Cerebellar nuclear complex (tissue), 1 donor: ENCODE measurements at places on chromosomes 16 and 17.

GRCh38 chr17:57004944-57005579, 27.1 kb downstream of the SCPEP1 start:
- DNase-seq, result no peak

- DNase-seq, result no peak
Measured at GRCh38 chr16:81818568-81818896, 39.4 kb downstream of the PLCG2 start.

DNA sequence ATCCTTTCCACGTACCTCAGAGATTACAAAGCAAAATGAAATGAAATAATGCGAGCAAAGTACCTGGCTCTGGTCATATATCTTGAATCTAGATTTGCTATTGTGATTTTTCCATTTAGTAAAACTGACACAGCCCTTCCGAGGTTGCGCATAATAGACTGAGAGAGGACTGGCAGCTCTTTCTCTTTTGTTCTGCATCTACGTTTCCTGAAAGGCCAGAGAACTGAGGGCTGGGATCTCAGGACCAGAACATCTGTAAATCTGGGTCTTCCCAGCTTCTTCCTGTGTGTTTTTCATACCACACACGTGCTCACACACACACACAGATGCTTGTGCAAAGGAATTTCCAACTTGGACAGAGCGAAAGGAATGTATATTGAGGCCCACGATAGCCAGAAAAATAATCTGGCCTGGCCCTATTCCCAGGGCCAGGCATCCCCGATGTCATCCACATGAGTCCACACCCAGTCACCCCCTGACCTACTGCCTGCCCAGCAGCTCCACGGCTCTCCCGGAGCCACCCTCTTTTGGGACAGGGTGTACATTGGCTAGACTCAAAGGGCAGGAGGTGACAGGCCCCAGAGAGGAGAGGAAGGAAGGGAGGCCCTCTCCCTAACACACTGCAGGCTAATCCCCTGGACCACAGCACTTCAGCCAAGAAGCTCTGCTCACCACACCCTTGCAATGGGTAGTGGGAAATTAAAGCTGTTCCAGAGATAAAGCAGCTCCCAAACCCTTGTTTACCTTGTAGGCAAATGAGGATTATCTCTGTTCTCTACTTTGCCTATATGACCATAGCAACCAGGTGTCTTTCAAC, 41.8 kb downstream of the NOL11 start:
- DNase-seq, result no peak

- DNase-seq, result no peak
Measured at GRCh38 chr16:8571061-8571596, 19.2 kb downstream of the TMEM114 start.

DNA sequence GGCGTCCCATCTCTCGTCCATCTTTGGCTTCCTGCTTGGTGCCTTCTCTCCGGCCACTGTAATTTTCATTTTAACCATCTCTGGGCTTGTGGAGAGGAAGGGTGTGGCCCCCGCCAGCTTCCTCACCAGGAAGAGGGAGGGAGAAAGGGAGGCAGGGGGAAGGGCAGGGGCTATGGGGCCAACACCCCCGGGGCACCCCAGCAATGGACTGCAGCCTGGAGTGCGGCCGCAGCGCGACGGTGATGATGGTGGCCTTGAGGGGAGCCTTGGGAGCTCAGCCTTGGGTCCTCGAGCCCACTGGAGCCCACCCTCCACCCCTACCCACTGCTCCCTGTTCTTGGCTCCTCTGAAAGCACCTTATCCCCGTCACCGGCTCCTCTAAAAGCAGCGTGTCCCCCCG, 9.5 kb downstream of the METRNL start:
- DNase-seq, result no peak

GRCh38 chr16:79337906-79338305, 262.6 kb downstream of the MAF start:
- no peak for DNase-seq

- no peak for DNase-seq
Measured at GRCh38 chr17:55152236-55152635, 112.5 kb upstream of the HLF start.

GRCh38 chr17:44255915-44256314, 12.0 kb downstream of the SLC4A1 start:
- DNase-seq, result no peak

GRCh38 chr17:82684228-82684841, 14.2 kb downstream of the RAB40B start:
- DNase-seq, result no peak

- DNase-seq, result no peak
Measured at GRCh38 chr16:53087101-53087500, 32.3 kb downstream of the CHD9 start.

GRCh38 chr17:4858068-4858881, 25.1 kb downstream of the MINK1 start:
- DNase-seq, result no peak

- no peak for DNase-seq
Measured at GRCh38 chr16:30652005-30652296, 1.2 kb downstream of the PRR14 start.

DNA sequence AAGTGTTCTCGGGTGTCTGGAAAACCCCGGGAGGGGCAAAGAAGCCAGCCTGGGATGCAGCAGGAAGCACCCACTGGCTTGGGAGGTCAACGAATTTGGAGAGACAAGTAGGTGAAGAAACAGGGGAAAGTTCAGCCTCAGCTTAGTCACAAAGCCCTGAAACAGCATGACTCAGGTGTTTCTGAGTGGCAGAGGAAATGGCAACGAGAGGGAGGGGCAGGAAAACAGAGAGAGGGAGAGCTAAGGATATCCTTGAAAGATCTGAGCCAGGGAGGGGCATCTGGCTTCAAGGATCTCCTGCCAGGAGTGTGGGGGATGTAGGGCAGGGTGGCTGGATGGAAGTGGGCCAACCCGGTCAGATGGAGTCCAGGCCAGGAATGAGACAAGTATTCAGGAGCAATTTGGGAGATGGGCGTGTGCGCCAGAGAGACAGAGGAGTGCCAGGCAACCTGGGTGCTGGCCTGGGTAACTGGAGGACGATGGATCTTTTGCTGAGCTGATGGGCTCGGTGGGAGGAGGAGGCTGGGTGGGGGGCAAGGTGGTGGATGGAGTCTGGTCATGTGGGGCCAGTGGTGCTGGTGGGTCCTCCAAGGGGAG, 27.2 kb downstream of the ABCC3 start:
- no peak for DNase-seq

DNA sequence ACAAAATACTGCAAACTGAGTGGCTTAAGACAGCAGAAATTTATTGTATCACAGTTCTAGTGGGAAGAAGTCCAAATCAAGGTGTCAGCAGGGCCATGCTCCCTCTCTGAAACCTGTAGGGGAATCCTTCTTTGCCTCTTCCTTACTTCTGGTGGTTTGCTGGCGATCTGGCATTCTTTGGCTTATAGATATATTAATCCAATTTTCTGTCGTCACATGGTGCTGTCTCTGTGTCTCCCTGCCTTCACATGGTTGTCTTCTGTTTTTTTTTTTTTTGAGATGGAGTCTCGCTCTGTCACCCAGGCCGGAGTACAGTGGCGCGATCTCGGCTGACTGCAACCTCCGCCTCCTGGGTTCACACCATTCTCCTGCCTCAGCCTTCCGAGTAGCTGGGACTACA, 6.8 kb upstream of the AKAP1 start:
- no peak for DNase-seq

- no peak for DNase-seq
Measured at GRCh38 chr16:88806491-88807111, 3.0 kb downstream of the CDT1 start.

GRCh38 chr17:4604111-4604644, 19.8 kb downstream of the SMTNL2 start:
- no peak for DNase-seq

- DNase-seq, result no peak
Measured at GRCh38 chr17:28758411-28759121, 14.8 kb downstream of the TRAF4 start.

- no peak for DNase-seq
Measured at GRCh38 chr16:68403704-68404103, 44.6 kb downstream of the SMPD3 start.

DNA sequence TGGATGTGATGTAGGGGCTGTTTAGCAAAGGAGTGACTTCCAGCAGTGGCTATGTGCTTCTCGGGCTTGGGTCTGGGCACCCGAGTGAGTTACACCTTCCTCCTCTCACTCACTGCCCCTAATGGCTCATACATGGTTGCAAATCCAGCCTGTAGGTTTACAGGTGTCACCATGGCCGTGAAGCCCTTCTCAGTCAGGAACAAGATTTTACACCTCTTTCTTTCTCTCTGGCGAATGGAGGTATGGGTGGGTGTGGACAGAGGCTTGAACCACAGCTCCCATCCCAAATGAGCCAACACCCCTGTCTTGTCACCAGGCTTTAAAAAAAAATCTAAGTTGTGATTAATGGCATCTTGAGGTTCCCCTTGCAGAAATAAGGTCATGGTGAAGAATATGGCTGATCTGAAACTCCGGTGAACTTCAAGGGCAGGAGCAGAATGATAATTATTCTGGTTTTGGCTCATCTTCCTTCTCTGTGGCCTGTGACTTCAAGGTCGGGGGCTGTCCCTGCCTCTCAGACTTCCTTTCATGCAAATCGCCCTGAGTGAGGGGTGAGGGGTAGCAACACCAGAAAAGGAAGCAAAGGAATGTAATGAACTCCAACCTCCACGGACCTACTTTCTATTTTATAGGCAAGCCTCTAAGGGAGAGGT, 331.2 kb downstream of the MAF start:
- DNase-seq, result no peak

- no peak for DNase-seq
Measured at GRCh38 chr17:27585792-27586191, 45.2 kb upstream of the LGALS9 start.

DNA sequence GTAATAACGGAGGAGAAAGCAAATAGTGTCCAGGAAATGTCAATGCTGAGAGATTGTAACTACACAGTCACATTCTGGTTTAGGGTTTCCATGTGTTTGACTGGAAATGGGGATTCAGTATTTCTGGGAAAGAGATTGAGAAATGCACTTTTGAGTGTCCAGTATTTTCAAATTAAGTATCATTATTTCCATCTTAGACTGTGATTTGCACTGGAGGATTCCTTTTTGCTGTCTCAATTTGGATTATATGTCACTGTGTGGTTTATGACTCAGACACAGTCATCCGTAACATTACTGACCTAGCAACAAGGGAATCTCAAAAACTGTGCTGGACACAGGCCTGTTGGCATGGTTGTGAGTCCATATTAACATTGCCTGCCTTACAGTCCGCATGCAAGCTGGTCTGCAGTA, 681.4 kb downstream of the CDH11 start:
- DNase-seq, result no peak

DNA sequence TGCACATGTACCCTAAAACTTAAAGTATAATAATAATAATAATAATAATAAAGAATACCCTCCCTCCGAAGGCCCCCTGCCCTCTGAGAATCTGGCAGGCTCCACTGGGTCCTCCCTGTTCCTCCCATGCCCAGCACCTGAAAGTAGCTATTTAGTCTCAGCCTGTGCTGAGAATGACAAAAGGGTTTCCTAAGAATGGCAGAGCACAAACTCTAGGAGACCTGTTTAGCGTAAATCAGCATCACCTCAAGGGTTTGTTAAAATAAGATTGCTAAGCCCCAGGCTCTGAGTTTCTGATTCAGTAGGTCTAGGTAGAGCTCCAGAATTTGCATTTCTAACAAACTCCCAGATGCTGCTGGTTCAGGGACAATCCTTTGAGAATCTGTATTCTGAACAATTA, 606.8 kb upstream of the CDH11 start:
- DNase-seq, result no peak

DNA sequence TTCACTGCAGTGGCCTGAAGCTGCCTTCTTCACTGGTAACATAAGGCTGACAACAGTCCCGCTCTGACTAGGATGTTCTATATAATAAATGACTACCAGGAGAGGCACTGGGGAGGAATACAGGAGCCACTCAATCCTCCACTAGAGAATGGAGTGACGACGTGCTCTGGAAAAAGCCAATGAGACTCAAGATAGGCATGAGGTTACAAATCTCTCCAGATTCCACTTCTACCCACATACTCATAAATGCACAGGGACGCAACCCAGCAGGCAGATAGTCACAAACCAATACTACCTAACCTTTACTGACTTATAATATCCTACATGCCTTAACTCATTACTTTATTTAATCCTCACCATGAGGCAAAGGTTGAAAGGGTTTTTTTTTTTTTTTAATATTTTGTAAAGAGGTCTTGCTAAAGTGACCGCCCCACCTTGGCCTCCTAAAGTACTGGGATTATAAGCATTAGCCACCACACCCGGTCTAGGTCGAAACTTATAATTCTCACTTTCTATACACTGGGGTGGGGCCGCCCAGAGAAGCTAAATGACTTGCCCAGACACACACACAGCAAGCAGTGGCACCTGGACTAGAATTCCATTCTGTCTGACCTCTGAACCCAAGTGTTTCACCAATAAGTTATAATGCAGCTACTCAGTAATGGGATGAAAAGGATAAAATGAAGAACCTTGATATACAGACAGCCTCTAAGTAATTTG, 33.7 kb downstream of the TOM1L2 start:
- DNase-seq, result no peak

DNA sequence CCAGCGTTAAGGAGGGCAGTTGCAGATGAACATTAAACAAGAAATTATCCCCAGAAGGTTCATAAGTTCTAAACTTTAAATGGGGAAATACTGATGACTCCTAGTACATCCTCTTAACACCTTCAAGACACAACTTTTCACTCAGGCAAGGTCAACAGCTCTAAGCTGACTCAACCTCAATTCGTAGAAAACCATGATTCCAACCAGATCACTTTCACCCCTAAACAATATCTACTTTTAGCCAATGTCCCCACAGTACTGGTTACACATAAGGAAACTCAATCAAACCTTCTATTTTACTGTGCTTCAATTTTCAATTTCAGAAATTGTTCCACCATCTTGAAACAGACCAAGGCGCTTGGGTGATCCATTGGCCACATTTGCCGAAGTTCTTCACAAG, 2.3 kb downstream of the CDYL2 start:
- DNase-seq, result no peak

DNA sequence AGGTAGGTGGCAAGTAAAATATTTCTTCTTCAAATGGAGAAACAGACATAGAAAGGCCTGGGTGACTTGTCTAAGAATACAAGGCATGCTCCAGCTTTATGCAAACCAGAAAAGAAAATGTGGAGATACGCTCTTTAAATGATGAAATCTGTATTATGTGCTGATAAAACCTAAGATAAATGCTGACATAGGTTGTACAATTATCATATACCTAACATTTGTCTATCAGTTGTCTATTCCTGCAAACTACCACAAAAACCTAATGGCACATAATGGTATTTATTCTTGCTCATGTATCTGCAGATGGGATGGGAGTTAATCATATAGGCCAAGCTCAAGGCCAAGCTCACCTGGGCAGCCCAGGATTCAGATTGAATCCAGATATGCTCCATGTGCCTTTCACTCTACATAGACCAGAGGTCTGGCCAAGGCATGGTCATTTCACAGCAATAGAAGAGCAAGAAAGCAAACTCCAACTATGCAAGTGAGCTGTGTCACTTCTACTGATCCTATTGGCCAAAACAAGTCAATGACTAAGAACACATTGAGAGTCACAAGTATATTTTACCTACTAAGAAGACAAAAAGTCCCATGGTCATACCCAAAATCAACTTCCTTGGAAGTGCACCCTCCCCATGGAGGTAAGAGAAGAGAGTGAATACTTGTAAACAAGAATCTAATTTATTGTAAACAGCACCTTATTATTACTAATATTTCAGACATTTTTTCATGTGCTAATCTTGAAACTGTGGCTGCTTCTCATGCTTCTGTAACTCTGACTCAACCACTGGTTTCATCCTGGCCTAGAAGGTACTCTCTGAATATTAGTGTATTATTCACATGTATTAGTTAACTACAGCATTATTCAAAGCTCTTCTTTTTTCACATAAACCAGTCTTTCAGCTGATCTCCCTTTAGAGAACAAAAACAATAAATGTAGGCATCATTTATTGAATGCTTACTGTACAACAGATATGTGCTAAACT, 270.7 kb upstream of the SOX9 start:
- no peak for DNase-seq
